Activated CD4-positive, alpha-beta T cell treated with anti-CD3 and anti-CD28 coated beads, Interleukin-2, amount 50 U/mL, for 1 hour (primary cell): ENCODE measurements at places on chromosomes 13 and 19.

DNA sequence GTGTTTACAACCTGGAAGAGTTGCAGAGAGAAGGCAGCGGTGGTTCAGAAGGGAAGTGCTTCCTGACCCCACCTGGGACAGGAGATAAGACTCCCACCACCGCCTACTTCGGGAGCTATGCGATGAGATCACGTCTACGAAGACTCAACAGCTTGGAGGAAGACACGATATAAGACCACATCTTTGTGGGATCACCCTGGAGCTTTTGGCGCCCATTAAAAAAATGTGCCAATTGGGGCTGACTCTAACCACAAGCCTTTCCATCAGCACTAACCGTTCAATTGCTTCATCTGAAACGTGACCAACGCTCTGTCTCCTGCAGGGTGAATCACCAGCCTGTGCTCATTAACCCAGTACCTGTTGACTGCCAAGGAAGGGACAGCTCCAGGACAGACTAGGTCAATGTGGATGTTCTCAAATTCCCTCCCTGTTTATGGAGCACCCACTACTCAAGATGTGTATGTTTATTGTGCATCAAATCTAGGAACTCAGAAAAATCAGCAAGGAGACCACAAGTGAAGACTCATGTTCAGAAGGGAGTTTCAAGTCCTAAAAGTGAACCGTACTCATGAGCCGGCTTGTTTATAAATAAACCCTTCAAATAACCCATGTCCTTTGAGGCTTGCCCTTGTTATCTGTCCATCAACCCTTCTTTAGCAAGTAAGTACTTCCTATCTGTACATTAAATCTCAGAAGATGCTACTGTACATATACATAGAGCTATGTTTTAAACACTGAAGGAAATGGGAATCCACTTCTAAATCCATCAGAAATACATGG lies 67.5 kb downstream of the LATS2 start:
- DNase-seq = no peak

GRCh38 chr13:25783601-25784024 lies 268.2 kb downstream of the SHISA2 start:
- DNase-seq = no peak

- DNase-seq = no peak
Observed at GRCh38 chr19:52646571-52647217, 8.5 kb upstream of the ZNF83 start.

DNA sequence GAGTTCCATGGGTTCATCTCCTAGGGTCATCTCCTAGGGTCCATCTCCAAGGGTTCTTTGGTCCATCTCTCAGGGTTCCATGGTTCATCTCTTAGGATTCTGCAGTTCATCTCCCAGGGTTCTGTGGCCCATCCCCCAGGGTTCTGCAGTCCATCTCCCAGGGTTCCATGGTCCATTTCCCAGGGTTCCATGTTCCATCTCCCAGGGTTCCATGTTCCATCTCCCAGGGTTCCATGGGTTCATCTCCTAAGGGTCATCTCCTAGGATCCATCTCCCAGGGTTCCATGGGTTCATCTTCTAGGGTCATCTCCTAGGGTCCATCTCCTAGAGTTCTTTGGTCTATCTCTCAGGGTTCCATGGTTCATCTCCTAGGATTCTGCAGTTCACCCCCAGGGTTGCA lies 4.9 kb downstream of the TMEM59L start:
- no peak for DNase-seq

- DNase-seq = peak; percentile 68
Observed at GRCh38 chr19:15222738-15223648, 9.3 kb downstream of the EPHX3 start.

GRCh38 chr19:907183-907853 lies 5.7 kb downstream of the R3HDM4 start:
- DNase-seq = peak; percentile 34

- DNase-seq = no peak
Observed at GRCh38 chr13:45301263-45301662, 39.7 kb downstream of the TPT1 start.

GRCh38 chr13:94414141-94414540 lies 65.3 kb downstream of the DCT start:
- DNase-seq = no peak

DNA sequence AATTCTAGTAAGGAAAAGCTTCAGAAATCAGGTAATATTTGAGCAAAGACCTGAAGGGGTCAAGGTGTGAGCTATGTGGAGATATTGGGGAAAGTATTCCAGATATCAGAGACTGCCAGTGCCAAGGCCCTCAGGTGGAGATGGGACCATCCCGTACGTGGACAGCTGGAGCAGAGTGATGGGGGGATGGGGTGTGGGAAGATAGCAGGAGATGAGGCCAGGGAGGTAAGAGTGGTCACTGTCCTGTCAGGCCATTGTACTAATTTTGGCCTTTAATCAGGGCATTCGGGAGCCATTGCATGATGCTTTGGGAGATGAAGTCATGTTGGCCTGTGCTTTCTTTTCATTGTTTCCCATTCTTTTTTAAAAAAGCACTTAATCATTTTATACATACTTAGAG lies 13.1 kb upstream of the GPR18 start:
- DNase-seq = no peak

GRCh38 chr19:33683881-33684537 lies 62.3 kb downstream of the CHST8 start:
- DNase-seq = no peak

DNA sequence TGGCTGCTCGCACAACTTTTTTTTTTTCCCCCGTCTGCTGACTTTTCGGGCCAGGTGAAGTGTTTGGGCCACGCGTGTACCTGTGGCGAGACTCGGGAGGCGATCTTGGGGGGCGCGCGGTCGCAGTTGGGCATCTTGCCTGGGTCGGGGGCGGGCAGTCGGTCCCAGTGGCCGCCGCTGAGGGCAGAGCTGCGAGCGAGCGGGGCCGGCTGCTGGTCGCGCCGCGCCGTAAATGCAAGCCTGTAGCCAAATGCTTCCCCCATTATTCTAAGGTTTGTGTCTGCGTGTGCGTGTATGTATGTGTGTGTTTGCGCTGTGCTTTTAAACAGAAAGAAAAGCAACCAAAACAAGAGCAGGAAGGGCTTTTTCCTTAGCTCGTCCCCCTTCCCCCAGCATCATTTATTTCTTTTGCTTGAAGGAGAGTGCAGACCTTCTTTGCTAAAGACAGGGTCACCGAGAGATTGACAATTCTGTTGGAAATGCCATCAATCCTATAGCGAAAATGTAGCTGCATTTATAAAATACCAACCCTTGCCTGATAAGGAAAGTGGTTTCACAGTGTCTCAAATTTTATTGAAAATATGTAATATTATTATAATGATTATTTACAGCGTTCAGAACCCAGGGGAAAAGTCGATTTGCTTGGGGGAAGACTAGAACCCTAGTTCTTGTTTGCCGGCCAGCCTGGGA lies 143.2 kb upstream of the ZNF536 start:
- no peak for DNase-seq

GRCh38 chr13:67343777-67344176 lies 113.6 kb upstream of the PCDH9 start:
- no peak for DNase-seq

DNA sequence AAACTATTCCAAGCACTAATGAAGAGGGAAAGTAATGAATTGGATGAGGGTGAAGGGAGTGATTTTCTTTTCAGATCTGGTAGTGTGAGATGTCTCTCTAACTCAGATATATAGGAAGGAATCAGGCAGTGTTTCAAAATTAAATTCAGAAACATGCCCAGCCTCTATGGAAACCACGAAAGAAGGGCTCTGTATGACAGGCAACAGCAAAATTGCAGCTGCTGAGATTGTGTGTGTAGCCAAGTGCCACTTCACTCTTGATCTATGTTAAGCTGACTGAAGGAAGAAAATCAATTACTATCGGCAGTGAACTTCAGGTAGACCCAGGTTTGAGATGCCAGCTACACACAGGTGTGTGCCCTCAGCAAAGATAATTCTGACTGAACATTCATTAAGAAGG lies 387.4 kb downstream of the PCDH9 start:
- no peak for DNase-seq

GRCh38 chr13:71979616-71980015 lies 112.6 kb upstream of the DACH1 start:
- no peak for DNase-seq

DNA sequence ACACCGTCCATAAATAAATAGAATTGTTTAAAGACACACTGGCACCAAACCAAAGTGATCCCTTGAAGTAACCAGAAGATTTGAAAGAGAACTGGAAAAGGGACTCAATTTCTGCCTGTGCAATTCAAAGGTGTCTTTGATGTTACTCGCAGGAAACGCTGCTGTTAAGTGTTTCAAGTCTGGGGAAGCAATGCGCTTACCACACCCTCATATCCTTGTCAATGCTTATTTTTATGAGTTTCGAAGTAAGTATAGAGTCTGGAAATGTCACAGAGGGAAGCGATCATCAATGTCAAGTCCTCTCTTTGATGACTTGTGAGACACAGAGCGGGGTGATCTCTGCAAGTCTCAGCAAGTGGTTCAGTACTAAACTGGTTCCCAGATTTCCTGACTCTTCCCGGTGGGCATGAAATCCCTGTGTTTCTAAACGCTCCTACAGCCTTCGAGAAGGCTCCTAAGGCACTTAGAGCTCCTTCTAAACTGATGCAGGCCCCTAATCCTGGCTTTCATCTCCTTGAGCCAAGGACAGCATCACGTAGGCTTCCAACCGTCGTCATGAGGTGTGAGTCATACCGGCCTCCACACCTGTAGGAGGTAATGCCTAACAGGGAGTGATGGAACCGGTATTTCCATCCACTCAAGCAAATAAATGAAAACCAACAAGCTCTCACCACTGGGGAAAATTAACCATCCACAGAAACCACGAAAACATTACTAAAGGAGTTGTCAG lies 22.8 kb downstream of the SYDE1 start:
- DNase-seq = peak; percentile 35

GRCh38 chr19:2037651-2038255 lies 13.3 kb downstream of the MKNK2 start:
- no peak for DNase-seq

DNA sequence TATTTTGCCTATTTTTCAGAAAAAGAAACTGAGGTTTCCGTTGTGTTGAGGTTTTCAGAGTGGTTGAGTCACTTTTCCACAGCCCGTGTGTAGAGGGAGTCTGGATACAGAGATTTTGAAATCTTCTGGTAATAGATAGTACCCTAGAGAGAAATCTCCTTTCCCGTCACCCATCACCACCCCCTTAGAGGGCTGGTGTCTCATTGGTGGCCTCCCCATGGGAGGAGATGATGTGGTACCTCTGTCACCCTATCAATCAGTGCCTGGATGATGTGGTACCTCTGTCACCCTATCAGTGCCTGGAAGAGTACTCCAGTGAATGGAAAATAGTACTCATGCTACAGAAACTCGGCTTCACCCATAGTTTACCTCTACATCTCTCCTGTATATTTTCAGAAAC lies 42.2 kb upstream of the SERP2 start:
- DNase-seq = no peak

DNA sequence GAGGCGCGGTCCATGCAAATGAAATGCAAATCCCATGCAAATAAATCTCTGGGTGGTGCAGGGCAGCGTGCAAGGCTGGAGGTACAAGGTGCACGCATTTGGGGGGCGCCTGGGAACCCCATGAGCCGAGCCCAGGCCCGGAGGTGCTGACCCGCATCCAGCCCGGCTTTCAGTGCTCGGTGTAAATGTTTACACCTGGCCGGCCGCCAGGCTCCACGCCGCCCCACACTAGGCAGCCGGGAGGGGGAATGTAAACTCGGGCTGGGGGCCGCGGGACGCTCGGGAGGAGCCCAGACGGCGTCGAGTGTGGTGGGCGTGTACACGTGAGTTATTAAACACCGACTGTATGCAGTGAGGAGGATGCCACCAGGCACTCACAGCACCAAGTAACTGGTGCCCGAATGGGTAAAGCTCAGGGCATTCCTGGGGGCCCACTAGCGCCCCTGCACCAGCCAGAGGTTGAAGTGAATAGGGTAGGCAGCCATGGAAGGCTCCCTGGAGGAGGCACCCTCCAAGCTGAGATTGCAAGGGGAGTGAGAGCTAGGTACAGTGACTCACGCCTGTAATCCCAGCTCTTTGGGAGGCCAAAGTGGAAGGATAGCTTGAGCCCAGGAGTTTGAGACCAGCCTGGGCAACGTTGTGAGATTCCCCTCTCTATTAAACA lies 17.2 kb downstream of the FUT6 start:
- DNase-seq = no peak

- no peak for DNase-seq
Observed at GRCh38 chr19:45973553-45974338, at the start of gene NOVA2. TSS of gene NOVA2 (minus strand) at chr19:45973865. CDS start at chr19:45973351, 514 bp downstream.

DNA sequence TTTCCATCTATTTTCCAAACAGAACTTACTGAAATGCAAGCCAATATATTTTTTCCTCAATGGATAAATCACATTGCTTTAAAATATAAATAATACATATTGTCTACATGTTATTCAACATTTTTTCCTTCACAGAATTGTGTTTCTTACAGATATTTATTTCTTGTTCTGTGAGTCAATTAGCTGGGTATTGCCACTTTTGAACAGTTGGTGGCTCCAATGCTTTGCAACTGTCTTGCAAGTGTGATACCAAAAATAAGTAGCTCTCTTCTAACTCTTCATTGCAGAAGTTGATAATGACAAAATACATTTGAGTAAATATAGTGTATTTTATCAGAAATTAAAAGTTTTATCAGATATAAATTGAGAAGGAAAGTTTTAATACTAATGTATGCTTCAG lies 17.1 kb upstream of the GPC5 start:
- no peak for DNase-seq

DNA sequence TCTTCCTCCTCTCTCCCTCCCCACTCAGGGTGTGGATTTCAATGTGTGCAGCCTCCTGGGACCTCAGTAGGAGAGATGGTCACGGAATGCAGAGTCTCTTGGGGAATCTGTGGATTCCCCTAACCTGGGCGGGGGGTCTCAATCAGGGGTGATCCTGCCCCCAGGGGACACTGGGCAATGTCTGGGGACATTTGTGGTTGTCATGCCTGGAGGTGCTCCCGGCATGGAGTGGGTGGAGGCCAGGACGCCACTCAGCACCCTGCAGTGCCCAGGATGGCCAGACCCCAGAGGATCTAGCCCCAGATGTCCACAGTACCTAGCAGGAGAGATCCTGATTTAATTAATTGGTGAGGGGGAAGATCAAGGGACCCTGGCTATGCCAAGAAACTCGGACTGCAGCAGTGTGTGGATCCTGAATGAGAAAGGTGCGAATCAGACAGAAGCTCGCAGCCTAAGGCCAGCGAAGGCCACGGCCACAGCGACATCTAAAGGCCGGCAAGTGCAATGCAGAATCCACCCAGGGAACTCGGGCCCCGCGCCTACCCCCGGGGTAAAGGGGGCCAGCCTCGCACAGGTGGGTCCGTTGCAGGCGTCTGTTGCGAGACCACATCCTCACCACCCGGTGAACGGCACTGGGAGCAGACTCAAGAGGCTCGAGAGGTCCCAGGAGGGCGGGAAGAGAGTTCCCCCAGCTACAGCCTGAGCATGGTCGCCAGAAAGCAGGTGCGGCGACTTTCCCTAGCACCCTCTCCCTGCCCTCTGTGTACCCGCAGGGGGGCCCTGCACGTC lies 88.8 kb downstream of the GNG7 start:
- DNase-seq = peak; percentile 60

DNA sequence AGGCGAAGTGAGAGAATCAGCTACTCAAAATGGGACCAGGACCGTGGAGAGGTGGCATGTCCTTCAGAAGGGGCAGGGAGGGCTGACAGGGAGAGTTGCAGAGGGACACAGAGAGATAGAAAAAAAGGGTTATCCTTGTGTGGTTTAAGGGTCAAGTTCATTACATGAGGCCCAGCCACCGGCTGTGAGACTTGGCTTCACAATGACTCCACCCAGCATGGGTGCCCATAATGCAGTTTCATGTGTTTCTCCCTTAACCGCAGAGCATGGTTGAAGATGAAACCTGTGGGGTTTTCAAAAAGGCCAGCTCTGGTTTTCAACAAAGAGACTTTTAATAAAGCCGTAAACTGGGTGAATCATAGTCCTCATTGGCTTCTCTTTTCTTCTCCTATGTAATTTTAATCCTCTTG lies 164.6 kb downstream of the KLF5 start:
- no peak for DNase-seq

GRCh38 chr19:18832306-18833140 lies 764 bp downstream of the UPF1 start:
- DNase-seq = no peak
